ENCODE measurements at places on chromosomes 7 and 10. TPM values are rescaled to one million over a fixed set of nuclear protein-coding genes. Genes with fewer than 3 reads are reported as not detected.

Gene SPAG6
- total RNA-seq, result not detected

Gene WDFY4
- 5.8 TPM for total RNA-seq

DNA sequence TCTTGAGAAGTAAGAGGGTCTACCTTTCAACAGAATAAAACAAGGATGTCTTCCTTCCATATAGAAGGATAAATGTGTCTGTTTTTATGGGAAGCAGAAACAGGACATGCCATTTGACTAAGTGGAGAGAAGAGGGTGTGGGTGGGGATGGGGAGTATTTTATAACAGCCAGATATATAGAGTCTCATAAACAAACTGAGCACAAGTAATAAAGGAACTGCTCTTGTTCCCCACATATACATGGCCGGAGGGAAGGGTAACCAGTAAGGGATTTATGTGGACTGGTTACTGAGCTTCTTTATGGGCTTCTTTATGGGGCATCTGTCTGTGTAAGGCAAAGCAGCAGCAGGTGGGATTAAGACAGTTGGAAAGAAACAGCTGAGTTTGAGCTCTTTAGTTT is 558.1 kb downstream of the REEP3 start:
- no peak for DNase-seq

GRCh38 chr7:131139462-131139861 is 188.2 kb upstream of the MKLN1 start:
- DNase-seq, result no peak

DNA sequence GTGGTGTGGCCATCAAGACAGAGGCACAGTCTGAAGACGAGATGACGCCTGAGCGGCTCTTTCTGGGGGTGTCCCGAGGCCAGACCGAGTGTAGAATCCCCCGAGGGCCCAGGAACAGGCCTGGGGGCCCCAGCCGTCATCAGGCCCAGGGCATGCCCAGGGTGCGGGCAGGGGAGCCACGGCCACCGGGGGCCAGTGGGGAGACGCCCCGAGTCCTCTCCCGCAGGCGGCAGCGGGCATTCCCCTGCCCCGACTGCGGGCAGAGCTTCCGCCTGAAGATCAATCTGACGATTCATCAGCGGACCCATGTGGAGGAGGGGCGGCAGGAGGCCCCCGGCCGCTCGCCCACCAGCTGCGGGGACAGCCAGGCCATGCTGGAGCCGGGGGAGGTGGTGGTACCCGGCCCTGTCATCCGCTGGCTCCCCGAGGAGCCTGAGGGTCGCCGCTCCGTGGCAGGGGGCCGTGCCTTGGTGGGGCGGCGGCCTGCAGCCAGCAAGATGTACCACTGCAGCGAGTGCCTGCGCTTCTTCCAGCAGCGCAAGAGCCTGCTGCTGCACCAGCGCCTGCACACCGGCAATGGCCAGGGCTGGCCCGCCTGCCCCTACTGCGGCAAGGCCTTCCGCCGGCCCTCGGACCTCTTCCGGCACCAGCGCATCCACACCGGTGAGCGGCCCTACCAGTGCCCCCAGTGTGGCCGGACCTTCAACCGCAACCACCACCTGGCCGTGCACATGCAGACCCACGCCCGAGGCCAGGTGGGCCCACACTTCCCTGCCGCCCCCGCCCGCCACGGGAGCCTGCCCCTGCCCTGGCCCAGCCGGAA is 19.7 kb downstream of the ZNF783 start:
- no peak for DNase-seq

All from breast epithelium (tissue), 4 donors.